SIG-M5 (cell line): ENCODE measurements at places on chromosomes 12 and 14.

GRCh38 chr12:131372171-131372475 lies 338.8 kb upstream of the SFSWAP start:
- no peak for DNase-seq

- no peak for DNase-seq
Measured at GRCh38 chr12:50562520-50563433, 58.0 kb downstream of the DIP2B start.

DNA sequence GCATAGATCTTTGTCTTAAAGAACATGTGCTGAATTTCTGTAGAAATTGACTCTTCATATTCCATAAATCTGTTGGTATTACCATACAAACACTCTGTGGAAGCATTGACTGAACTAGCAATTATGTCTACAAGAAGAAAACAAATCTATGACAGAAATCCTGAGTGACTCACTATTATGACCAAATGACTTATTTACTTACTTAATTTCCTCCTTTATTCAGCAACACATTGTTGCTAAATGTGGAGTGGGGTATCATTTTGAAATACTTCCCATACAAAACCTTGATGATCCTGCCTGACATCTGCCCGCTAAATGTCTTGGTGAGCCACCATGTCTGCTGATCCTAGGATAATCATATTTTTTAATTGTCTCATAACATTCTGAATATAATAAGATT lies 99.1 kb upstream of the SLCO1C1 start:
- DNase-seq, result no peak

DNA sequence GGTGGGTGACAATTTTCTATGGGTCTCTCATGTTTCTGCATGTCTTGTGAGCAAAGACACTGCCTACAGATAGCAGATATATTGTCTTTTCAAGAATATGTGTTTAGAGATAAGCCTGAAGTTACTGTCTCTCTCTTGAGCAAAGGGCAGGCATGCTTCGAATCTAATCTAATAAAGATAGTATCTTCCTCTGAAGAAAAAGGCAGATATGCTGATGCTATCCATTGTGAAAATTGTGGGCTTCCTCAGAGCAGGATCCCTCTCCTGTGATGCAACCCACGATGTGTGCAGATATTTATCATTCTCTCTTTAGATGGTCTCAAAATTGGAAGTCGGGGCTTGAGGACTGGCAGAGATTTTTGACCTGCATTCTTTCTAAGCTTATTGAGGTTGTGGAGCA lies 187.0 kb downstream of the DACT1 start:
- DNase-seq, result no peak

DNA sequence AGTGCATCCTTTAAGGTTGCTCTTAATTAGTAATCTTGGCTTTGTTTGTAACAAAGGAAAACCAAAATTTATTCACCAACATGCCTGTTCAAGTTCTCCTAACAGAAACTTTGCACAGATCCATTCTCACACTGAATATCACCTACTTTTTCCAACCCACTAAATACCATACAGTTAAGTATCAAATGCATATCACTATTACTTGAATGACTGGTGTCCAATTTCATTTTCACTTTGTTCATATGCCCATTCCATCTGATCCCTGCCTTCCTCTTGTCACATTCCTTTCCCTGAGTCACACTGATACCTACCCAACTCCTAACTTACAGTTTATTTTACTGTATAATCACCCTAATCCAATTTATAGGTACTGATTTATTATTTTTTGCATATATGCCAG lies 286.4 kb downstream of the NELL2 start:
- DNase-seq, result no peak

GRCh38 chr14:80523518-80524117 lies 312.3 kb upstream of the DIO2 start:
- no peak for DNase-seq

GRCh38 chr14:102164241-102164641 lies 24.5 kb downstream of the WDR20 start:
- DNase-seq, result no peak

- peak; percentile 62 for DNase-seq
Measured at GRCh38 chr12:55060470-55060869, 40.7 kb downstream of the NEUROD4 start.

DNA sequence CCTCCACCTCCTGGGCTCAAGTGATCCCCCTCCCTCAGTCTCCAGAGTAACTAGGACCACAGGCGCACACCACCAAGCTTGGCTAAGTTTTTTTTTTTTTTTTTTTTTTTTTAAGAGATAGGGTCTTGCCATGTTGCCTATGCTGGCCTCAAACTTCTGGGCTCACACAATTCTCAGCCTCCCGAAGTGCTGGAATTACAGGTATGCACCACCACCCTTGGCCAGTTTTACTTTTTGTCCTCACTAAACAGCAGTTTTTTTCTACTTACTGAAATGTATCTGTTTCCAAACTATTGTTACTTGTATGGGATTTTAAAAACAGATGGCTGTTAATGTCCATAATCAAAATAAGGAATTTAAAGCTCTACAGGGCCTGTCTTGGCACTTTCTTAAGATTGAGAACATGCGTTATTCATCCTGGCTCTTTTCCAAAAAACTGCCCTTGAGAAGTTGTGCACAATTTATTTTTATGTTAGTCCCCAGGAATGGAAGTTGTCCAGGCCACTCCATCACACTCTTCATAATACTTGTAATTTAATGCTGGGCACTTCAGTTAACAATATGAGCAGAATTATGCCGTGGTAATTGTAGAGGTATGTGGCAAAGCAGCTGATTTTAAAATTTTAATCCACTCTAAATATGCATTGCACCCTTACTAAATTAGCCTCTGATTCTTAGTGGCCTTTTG lies 51.9 kb upstream of the REP15 start:
- DNase-seq, result no peak

DNA sequence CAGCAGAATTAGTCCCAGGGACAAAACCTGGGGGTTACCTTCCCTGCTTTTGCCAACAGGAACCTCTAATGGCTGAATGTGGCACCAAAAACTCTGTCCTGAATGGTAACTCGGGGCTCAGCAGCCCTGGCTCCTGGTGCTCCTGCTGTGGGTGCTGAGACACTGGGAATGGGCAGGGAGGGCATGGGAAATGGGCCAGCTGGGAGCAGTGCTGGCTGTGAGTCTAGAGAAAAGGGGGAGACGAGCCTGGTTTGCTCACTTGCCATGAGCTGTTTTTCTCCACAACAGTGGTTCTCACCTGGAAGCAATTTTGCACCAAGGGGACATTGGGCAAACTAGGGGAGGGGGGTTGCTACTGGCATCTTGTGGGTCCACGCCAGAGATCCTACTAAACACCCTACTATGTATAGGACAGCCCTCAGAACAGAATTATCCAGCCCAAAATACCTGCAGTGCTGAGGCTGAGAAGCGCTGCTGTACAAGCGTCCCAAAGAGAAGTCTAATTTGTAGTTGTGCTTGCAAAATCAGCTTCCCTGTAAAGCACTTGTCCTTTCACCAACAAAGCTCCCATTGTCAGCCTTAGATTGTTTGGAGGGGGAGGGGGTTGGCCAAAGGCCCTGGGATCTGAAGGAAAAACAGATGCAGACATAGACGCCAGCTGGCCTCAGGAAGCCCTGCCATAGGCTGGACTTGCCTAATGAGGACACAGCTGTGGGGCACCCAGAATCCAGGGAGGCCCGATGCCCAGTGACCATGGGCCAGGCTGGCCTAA lies 3.6 kb downstream of the LRRC74A start:
- no peak for DNase-seq

DNA sequence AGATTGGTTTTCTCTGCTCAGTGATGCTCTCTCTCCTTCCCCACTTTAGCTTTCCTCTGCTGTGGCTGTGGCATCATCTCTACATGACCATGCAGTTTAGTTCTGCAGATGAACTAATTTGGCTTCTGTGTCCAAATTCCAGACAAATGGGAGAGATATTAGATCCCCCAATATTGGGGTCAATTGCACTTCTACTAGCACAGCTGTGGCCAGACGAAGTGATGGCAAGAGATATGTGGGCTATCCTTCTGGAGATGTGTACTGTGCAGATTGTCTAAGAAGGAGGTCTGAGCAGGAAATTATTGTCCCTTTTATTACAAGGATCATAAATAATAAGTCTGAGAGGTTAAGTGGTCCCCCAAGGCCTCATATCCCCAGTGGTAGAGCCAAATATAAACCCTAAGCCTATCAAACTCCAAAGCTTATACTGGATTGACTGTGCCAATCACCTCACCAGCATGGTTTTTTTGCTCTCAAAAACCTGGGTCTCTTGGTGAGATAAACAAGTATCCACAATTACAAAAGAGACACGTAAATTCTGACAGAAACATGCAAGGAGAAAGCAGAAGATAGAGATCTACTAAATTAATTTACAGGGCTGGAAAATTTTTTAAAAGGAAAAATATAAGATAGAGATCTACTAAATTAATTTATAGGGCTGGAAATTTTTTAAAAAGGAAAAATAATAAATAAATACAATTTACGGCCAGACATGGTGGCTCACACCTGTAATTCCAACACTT lies 29.1 kb upstream of the GCH1 start:
- no peak for DNase-seq

DNA sequence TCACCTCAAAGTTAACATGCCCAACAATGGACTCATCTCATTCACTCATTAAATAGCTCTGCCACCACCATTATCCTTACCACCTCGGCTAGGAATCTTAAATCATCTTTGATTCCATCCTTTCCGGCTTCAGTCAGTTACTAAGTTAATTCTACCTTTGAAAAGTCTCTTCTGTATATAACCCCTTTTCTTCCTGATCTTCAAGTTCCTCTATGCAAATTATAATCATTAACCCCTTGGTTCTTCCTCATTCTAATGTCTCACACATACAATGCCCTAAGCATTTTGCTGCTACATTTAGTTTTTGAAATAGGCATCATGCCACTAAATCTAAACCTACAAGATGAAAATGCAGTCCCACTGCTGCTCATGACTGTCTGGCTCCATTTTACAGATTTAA lies 51.6 kb downstream of the ATP2B1 start:
- DNase-seq, result no peak

DNA sequence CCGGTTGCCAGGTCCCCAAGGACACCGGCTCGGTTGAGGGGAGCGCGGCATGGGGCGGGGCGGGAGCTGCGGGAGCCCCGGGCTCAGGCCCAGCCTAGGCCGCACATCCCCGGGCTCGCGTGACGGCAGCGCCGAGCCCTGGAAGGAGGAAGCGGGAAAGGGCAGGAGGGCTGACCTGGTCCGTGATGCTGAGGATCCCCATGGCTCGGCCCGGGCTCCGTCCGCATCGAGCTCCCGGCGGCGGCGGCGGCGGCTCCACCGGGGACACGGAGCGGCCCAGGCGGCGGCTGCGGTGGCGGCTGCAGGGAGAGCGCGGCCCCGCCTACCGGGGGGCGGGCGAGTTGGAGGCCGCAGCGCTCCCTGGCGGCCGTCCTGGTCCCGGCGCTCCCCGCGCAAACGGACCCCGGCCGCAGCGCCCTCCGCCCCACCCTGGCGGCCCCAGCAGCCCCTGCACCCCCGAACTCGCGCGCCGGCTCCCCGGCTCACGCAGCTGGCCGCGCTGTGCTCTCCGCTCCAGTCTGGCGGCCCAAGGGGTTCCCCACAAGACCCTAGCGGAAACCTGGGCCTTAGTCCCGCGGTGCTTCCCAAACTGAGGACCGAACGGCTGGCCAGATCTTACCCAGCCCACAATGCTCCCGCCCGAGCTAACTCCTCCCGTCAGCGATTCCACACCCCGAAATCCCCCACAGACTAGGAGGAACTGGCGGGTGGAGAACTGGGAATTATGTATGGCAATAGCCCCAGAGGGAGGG lies at the start of gene ANKRD52:
Gene ANKRD52, minus strand, starts transcription at position 317 of the 752 bp plus-strand sequence. Its CDS starts 115 bp downstream, at position 202.
- DNase-seq, result no peak

DNA sequence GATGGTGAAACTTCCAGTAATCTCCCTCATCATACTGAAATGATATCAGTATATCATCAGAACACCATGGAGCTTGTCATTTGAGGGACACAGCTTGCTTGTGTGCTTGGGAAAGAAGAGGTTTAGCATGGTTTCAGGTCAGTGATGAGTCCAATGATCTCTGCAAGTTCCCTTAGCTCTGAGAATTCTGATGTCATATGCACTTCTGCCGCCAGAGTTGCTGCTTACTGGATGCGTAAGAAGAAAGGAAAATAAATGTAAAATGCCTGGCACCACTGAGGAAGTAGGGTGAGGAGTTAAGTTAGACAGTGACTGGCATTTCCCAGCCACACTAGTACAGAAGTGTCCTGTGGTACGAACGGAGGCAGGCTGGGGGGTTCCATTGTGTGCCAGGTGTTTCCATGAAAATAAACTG lies 22.6 kb downstream of the PRKCH start:
- no peak for DNase-seq

GRCh38 chr14:59356767-59357166 lies 108.4 kb downstream of the GPR135 start:
- no peak for DNase-seq

DNA sequence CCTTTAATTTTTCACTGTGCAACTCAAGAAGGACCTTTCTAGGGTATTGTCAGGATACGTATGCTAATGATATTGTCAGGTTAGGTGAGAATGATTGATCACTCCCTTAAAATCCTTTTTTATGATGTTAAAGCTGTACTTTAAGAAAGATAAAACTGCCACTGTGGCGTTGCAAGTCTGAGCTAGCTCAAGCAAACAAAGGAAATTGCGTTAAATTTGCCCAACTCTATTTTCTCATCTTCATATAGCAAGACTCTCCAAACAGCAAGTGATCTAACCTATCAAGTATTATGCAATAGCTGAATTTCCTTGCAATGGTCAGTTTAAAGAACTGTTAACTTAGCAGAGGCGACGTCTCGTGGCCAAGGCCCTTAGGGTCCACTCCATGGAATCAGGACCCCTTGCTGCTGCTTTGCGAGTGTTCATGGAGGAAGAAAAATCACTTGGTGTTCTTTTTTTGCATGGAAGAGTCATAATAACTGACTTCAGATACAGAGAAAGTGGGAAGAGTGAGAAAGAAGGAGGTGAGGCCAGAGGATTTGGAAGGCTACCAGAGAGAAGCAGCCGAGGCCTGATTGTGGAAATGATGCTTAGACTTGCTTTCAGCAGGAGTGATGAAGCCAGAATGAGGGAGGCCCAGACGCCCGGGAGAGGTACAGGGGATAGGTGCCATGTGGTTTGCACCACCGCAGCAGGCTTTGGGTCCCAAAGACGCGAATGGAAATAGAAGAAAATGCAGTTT lies 2.5 kb downstream of the TRAF3 start:
- no peak for DNase-seq

DNA sequence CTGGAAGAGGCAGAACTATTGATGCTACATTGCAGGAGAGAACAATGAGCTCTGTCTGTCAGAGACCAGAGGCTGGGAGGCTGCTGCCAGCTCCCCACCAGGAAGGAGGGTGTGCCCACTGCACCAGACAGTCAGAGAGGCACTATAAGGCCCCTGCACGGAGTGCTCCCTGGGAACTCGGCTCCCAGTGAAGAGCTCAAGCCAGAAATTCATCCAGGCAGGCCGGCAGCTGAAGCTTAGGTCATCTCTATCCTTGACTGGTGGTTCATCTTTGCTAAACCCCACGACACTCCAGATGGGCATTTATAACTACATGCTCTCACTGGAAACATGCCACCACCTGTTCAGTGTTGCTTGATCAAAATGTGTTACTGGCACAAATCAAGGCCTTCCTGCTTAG lies 65.1 kb upstream of the GPATCH2L start:
- no peak for DNase-seq
